T-helper 2 cell (primary cell): ENCODE measurements at places on chromosomes 2 and 18.

GRCh38 chr2:196324211-196324610, 152.8 kb upstream of the STK17B start:
- no peak for DNase-seq

- no peak for DNase-seq
Measured at GRCh38 chr18:25862881-25863600, 227.4 kb downstream of the SS18 start.

GRCh38 chr2:45554073-45554741, 56.9 kb downstream of the SRBD1 start:
- no peak for DNase-seq

GRCh38 chr2:225600865-225601264, 201.4 kb downstream of the NYAP2 start:
- DNase-seq, result no peak

DNA sequence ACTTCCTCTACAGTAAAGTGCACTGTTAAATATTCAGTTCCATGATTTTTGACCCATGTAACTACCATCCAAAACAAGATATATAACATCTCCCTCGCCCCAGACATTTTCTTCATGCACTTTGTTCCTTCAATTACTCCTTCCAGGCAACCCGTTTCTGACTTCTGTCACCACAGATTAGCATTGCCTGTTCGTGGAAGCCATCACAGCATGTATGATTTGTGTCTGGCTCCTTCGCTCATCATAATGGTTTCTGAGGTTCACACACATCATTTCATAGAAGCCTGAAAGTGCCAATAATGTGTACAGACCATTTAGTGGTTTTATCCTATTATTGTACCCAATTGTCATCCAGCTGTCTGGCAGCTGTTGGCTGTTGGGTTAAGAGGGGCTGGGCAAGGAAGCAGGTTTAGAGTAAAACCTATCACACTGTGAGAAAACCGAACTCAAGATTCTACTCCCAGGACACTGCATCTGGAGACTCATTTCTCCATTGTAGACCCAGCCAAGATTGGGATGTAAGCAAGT, 16.1 kb downstream of the ARHGAP28 start:
- no peak for DNase-seq

GRCh38 chr2:117536139-117536538, 278.4 kb upstream of the DDX18 start:
- no peak for DNase-seq

GRCh38 chr2:68727683-68728375, 6.8 kb upstream of the ARHGAP25 start:
- DNase-seq, result no peak

GRCh38 chr2:63876311-63876710, 34.6 kb downstream of the UGP2 start:
- no peak for DNase-seq

DNA sequence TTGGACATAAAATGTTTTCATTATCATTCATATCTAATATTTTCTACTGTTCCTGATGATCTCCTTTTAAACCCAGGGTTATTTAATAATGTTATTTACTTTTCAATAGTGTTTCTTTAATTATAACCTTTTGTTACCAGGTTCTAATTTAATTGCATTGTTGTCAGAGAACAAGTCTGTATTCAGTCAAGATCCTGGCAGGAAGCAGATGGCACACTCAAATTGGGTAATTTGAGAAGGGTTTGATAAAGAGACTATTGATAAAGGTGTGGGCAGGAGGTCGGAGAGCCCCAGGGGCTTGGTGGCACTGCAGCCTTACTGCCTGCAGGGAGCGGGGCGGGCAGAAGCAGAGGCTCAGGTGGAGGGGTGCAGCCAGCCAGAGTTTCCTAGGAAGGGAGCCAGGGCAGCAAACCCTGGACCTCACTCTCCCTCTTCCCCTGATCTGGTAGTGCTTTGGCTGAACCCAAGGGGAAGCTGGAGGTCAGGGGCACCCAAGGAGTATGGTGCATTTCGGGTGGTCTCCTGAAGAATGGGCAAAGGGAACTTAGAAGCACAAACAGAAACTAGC, 2.3 kb upstream of the KIF1A start:
- no peak for DNase-seq

DNA sequence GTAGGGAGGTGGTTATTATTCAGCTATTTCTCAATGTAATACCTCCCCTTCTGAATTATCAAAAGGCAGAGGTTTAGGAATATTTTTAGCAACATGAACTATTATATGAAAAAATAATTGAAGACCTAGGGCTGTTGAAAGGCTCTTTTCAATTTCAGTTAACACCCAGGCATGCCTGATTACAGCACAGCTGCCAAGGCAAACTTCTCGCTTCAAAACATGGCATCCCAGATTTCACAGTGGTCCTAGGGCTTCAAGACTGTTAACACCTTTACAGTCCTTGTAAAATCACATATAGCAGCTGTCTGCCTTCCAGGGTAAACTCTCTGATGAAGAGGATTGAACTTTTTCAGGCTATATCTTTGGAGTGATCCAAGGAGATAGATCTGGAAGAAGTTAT, 23.2 kb downstream of the CTLA4 start:
- DNase-seq, result no peak

DNA sequence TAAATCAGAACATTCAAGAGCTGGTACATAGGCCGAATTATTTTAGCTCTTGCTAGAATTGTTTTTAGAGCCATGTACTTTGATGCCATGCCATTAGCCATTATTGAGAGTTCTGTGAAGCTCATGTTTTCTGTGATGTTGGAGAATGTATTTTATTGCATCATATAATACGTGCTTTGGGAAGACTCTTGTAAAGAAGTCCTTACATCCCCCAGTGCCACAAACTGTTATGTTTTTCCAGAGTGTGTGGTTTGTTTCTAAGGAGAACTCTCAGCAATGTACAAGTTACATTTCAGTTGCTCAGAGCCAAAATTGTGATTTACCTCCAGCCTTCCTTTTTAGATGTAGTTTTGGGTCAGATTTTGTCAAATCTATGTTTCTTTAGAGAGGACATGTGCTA, 148.6 kb downstream of the HAUS1 start:
- DNase-seq, result no peak

GRCh38 chr18:2049986-2050385, 521.3 kb downstream of the METTL4 start:
- no peak for DNase-seq

- DNase-seq, result no peak
Measured at GRCh38 chr2:150710916-150711315, 223.4 kb upstream of the RND3 start.

- no peak for DNase-seq
Measured at GRCh38 chr2:159497847-159498246, 118.5 kb downstream of the BAZ2B start.

DNA sequence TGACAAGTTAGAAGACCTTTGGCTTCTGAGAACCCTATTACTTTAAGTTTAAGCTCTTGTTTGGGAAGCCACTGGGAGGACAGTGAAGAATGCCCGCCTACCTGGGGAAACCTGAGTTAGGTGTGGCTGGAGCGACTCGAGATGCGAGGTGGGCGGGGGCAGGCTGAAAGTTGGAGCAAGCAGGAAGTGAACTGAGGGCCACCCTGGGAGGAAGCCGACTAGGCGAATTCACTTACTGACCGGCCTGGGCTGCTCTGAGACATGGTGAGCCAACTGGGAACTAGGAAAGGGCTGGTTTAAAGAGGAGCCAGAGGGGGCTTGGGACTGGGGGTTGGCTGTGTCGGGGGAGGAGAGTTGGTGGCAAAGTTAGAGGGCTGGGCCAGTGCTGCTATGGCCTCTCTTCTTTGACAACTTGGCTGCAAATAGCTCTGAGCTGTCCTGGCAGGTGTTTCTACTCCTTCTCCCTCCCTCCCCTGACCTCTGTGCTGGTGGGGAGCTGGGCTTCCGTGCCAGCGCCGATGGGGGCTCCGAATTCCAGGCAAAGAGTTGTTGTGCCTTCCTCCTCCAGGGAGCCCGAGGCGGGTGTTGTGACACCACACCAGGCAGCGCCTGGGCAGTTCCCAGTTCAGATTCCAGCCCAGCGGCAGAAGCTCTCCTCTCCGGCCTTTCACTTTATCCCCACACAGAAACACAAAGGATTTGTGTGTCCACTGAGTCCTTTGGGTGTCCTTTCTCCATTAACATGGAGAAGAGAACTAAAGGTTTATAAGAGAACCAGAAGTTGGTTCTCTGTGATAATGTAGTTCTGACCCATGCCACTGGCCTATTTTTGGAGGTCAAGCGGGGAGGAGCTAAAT, at the start of gene VAMP8:
Gene VAMP8 (plus strand): TSS at position 201 of the 857 bp plus-strand sequence. CDS start 61 bp downstream, at position 262.
- DNase-seq, result peak; percentile 59
